T-helper 2 cell (primary cell): ENCODE measurements at places on chromosomes 12 and 14.
A peak's percentile ranks its signal among the peaks of the same experiment; 100 is the strongest.

DNA sequence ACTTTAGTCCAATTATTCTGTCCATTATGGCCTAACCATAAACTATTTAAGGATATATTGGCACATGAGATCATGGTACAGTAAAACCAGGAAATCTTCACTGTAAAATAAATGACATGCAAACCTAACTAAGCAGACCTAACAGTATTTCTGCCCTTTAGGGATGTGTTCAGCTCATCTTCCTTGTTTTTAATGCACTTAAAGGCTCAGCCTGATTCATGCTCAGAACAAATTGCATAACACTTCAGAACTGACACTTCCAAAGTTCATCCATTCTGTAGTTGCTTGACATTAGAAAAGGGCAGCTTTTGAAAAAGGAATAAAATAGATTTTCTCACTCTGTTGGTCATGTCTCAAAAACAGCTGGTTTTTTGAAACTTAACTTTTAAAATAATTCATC is 708.5 kb downstream of the C12orf50 start:
- DNase-seq: no peak

DNA sequence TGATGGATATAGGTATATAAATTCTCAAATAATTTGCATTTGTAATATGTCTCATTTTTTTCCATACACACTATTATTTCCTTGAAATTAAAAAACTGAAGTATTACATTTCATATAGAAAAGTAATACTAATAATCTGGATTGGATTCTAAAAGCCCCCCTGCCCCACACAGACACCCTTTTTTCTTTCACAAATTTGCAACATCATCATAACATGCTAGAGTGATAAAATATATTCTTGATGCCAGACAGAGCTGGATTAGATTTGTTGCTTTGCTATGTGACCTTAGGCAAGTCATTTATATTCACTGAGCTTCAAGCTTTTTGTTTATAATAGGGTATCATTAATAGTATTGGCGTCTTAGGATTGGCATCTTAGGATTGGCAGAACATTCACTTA is 6.7 kb upstream of the PKP2 start:
- DNase-seq: no peak

GRCh38 chr12:41221491-41221890 is 33.4 kb downstream of the PDZRN4 start:
- DNase-seq: no peak

- no peak for DNase-seq
Observed at GRCh38 chr12:46208370-46208769, 60.5 kb downstream of the SLC38A1 start.

DNA sequence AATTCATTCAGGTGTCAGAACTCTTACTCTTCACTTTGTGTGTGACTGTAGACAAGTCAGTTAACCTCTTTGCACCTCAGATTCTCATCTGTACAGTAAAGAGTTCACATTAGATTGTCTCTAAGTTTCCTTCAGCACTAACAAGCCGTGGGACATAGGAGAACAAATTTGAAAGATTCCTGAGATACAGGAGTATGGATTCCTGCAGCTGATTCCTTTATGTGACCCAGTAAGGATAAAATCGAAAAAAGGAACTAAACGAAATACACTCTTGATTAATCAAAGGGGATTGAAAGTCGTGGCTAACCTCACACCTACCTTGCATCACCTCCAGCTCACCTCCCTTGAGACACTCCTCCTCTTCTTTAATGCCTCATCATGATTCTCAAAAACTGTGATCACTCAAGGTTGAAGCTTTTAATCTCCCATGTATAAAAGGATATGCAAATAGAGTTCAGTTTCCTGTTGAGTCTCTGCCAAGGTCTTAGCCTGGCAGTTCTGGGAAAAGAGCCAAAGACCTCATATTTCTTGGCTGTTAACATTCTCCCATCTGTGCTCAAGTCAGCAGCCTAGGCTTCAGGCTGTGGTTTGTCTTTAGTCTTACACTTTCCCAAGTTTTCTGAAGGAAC is 156.6 kb downstream of the DAD1 start:
- no peak for DNase-seq

DNA sequence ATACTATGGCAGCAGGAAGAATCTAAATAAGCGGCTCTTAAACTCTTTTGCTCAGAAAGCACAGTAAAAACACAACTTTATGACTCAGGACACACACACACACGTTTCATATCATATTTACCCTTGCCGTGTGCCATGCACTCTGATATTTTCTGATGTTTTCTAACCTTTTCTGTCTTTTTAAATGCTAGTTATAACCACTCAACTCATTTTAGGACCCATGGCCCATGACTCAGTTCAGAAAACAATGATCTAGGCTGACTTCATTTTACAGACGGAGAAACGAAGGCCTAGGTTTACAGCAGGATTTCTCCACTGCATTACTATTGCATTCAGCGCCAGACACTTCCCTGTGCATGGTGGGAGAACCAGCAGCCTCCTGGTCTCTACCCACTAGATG is 9.1 kb downstream of the VWF start:
- no peak for DNase-seq

GRCh38 chr12:58095002-58095401 is 153.6 kb downstream of the ATP23 start:
- no peak for DNase-seq

DNA sequence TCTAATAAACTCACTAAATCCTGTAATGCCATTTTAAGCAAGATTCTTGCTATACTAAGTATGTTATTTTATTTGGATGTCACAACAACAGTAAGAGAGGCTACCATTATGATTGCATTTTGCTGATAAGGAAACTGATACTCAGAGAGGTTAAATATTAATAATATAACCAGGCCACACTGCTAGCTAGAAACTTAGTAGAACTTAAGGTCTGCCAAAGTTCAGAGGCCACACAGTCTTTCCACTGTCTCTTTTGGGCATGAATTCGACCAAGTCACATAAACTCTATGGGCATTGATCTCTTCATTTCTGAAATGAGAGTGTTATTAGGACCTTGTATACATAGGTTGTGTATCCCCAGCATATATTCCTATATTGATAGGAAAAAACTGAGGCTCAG is 147.9 kb downstream of the SYNE2 start:
- DNase-seq: no peak

DNA sequence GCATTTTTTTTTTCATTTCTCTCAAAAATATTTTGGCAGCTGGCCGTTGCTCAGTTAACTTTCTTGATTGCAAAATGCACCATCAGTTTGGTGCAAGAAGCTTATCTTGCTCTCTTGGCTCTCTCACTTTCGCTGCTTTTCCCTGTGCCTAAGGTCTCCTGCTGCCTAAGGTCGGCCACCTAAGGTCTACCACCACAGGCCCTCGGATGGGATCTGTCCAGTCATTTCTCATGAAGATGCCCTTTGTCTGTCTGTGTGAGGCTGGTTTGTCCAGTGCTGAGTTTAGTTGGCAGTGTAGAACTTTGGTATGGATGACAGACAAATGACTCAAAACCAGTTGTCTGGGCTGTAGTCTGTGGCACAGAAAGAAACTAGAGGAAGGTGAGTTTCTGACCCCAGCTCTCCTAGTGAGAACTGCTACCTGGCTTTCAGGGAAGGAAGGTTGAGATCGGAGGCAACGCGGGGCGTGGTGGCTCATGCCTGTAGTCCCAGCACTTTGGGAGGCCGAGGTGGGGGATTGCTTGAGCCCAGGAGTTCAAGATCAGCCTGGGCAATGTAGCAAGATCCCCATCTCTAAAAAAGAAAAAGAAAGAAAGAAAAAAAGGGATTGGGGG is 2.6 kb downstream of the MLXIP start:
- DNase-seq: peak; percentile 45

- DNase-seq: no peak
Observed at GRCh38 chr12:57099766-57100165, 10.9 kb downstream of the NAB2 start.

- no peak for DNase-seq
Observed at GRCh38 chr14:99600232-99600888, 3.6 kb downstream of the CCDC85C start.

- DNase-seq: no peak
Observed at GRCh38 chr12:3931776-3932175, 58.6 kb upstream of the PARP11 start.

- no peak for DNase-seq
Observed at GRCh38 chr14:54493293-54493692, 4.5 kb upstream of the GMFB start.

GRCh38 chr12:62291864-62292760 is 31.9 kb downstream of the USP15 start:
- DNase-seq: no peak

DNA sequence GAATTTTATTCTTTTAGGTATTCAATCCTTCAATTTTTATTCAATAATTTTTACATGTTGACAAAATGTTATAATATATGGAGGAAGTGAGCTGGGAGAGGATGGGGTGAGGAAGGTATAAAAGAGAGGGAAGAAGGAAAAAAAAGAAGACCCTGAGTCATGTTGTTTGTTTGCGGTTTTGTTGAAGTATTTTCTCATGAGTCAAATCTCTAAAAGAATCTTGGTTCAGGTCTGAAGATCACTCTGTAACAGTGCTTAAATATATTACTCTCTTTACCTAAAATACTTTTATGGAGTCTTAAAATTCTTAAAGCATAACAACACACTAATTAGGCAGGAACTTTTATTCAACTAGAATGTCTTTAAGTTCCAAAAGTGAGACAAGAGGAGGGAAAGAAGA is 489.6 kb upstream of the GARIN6 start:
- no peak for DNase-seq

GRCh38 chr14:51424041-51424440 is 184.0 kb downstream of the TMX1 start:
- DNase-seq: no peak

DNA sequence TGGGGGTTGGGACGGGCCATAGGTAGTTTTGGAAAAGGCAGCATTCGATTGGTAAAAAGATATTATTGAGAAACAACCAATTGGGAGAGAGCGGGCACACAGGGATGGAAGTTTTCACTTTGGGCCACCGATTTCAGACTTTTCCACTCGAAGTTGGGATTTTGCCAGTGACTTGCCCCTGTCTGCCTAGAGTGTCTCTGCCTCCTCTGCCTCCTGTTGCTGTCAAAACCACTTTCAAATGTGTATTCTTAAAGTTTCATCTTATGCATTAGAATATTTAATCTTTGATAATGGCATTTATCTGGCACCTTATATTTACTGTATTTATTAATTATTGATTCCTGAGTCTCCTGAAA is 182.3 kb downstream of the FUT8 start:
- DNase-seq: no peak

DNA sequence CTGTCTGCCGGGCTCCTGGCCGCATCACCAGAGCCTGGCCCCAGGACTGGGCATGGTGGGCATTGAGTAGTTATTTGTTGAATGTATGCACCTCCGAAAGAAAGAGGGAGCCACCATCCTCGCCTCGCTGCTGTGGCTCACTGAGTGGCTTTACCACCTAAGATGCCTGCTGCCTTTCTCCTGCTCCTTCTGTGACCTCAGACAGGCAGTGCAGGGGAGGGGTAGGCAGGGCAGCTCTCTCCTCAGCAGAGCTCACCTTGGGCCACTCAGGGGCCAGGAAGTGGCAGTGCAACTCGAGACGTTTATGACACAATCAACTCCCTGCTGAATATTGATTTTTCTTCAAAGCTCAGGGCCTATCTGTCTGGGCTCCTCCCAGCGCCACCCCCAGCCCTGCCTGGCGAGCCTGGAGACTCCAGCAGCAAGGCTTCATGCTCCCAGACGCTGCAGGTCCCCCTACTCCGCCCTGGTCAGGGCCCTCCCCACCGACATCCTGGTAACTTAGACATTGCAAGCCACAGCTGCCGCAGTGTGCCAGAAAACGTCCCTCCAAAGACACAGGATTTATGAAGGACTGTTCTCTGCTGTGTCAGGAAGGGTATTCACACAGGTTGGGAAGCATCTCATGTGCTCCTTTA is 84.3 kb upstream of the DIO3 start:
- DNase-seq: no peak

GRCh38 chr12:46402451-46402850 is 29.9 kb upstream of the SLC38A2 start:
- no peak for DNase-seq

DNA sequence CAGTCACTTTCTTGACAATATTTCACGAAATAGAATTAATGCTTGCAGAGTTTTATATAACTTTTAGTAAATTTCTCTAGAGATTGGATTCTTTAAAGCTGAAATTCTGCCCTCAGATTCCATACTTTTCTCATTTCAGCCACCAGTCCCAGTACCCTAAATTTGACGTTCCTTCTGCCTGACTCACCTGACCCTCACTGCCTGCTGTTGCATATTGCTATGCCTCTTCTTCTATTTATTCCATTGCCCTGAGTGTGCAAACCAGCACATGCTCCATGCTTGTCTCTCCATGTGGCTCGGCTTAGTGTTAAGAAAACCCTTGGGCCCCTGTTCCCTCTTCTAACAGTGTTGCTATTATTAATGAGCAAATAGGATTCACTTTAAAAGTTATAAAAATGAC is 533.3 kb downstream of the LRFN5 start:
- DNase-seq: no peak

DNA sequence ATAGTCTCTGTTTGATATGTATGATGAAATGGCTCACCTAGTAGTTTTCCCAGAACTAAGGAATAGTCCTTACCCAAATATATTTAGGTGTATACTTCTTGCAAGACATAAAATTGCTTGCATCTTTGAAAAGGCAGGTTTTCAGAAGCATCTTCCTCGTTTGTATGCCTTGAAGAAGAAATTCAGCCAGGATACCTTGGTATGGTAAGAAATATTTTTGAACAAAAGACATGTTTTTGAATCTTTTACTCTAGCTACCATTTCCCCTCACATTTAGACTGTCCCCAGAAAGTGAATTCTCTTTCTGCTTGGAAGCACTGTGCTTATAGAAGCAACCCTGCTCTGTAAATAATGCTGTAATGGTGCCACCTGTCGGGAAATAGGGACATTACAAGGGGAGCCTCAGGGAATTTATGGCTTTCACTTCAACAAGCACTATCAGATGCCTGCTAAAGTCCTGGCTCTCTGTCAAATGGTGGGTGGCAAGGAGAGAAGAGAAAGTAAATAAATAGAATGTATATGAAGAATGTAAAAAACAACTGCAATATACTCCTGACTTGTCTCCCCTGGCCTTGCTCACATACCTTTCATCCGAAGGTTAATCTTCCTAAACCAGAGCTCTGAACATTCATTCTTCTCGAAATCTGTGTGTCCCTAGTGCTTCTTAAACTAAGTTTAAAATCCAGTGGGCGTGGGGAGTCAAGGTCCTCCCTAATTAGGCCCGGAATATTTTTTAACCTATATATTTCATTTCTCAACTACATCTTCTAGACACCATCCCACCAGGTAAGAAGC is 6.1 kb downstream of the CCDC184 start:
- peak; percentile 61 for DNase-seq

DNA sequence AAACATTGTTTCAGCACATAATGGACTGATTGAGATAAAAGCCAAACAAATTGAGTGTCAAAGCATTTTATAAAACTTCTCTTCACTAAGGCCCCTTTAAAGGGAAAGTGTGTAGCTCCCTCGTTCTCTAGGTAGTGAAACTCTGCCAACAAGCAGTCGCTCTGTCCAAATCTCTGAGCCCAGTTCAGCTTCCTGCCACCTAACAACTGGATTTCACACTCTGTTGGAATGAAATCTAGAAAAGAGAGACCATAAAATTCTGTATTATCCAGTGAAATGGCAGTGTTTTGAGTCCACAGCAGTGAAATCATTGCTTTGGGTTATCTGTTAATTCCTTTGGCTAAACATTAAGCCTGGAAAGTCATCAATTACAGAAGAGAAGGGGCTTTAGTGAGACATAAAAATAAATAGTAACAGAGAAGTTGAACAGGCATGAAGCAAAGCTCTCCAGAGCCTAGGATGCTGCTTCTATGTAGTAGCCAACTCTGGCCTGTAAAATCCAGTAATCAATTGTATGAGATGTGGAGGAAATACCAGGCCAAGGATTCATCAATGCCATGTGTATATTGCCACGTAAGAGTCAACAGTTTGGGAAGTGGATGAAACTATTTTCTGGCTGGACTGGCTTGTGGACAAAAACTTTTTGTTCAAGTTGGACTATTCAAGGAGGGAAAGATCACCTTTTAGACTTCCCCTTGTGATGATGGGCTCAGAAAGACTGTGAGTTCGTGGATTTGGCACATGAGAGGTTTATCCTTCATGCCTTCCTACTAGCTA is 122.5 kb downstream of the WIF1 start:
- DNase-seq: no peak
